Stimulated activated naive CD4-positive, alpha-beta T cell (primary cell): ENCODE measurements at places on chromosomes 7 and 10.

DNA sequence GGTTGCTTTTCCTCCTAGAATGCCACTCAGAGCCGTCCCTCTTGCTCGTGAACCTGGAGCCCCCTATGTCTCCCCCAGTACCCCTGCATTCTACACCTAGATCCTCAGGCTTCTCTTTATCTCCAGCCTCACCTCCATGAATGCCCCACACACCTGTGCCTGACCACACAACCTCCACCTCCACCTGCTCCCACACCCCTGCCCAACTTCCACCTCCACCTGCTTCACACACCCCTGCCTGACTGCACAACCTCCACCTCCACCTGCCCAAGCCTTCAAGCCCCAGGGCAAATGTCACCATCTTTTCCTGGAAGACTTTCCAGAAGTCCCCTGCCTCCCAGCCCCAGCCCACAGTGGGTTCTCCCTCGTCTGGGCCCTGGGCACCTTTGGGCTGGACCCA, 6.9 kb upstream of the LFNG start:
- no peak for DNase-seq

- DNase-seq: no peak
Measured at GRCh38 chr10:79488336-79488735, 24.0 kb upstream of the EIF5AL1 start.

DNA sequence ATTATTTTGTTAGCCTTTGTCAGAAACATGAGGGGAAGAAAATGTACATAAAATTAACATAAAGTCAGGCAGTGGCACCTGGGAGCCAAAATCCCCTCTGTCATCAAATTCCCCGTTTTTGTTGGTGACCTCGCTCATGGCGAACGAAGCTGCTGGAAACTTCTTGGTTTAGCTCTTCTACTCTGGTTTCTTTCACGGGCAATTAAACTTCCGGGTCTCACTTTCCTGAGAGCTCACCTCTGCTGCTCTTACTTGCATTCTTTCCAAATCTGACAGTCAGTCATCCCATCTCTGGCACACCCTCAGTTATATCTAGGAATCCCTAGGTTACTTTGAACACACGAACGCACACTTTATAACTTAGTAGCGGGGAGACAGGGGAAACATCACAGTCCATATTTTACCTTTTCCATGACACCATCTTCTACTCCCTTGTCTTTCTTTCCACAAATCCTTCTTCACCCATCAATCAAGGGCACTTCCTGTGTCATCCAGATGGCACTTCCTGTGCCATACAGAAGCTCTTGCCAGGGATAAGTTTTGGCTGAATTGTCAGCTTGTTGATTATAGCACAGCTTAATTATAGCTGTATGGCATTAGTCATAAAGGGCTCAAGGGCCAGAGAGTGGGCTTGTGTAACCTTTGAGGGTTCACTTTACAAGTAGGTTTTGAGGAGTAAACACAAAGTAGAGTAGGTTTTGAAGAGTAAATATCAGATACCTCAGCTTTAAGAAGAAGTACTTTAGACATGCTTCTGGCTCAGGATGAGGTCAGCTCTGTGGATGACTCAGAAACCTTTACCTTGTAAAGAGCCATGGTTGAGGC, 105.1 kb downstream of the GATA3 start:
- DNase-seq: no peak

- no peak for DNase-seq
Measured at GRCh38 chr10:62264702-62265436, 3.8 kb downstream of the RTKN2 start.

DNA sequence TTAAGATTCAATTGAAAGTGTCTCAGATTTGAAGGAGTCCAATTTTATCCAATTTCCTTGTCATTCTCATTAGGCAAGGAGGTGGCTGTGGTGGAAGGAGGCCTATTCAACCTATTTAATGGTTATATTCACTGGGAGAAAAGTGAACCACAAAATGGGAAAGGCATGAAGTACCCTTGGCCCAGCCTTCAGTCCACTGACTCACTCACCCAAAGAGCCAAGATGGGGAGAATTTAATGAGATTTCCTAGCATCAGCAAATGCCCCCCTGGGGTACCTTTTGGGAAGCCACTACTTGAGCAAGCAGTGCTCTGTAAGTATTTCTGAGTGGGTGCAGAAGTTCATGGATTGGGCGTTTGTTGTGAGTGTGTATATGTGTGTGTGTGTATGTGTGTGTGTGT, 144.1 kb downstream of the NRP1 start:
- DNase-seq: no peak
